ENCODE measurements at places on chromosomes 11 and 22. TPM values are rescaled to one million over a fixed set of nuclear protein-coding genes. Genes with fewer than 3 reads are reported as not detected.

DNA sequence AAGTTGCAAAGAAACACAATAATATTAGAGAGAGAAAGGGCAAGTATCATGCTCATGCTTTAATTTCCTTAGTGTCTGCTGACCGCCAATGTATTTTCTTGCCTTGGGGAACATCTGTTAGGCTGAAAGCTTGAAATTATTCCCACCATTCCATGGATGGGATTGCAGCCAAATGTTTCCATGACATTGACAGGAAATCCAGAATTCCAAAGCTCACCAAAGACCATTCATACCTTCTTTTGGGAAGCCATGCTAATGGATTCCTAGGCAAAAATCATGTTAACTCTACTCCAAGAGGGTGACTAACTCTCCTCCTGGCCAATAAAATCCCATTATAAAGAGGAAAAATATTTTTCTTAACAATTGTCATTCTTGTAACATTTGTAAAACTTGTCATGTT is 661.4 kb upstream of the FAT3 start:
- DNase-seq, result no peak

GRCh38 chr22:36149441-36149840 is 11.1 kb downstream of the APOL3 start:
- DNase-seq, result no peak

DNA sequence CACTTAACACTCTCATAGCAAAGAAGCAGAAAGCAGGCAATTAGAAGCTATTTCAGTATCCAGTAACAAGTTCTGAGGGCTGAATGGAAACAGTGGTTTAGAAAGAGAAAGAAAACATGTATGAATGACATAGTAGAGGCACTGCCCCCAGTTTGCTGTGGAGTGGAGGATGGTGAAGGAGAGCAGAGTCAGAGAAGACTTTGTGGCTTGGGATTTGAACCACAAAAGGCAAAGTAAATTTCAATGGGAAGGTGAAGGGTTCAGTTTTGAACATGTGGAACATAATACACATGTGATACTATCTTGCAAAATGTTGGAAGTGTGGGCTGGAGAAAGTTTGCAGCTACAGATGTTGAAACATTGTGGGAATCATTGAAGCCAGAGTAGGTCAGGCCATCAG is 81.4 kb downstream of the SNX19 start:
- DNase-seq, result no peak

DNA sequence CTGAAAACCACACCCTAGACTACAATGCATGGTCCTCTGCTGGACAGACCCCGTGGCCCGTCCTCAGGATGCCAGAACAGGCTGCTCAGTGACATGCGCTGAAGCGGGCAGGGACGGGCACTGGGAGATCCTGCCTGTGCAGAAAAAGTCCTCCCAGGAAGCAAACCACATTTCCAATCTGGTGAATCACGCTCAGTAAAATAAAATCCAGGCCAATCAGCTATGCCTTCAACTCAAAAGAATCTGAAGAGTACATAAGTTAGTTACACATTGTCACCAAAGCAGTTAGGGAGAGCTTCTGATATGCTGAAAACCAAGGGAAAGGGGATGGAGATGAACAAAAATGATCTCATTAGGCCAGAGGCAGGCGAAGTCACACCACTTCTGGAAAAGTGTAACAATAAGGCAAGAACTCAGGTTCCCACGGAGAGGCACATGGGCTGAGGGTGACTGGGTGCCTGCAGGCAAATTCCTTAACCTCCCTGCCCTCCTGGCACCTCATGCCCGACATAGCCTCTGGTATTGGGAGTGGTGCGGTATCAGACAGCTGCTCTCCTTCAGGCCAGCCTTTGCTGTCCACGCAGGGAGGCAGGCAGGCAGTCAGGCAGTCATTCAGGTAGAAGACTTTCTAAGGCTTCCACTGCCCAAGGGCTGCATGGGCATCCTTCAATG is 66.4 kb downstream of the APOL5 start:
- no peak for DNase-seq

The RAPSN gene
- 0.50 TPM for total RNA-seq

All from neural crest cell (in vitro differentiated cells).